Activated naive CD4-positive, alpha-beta T cell treated with anti-CD3 and anti-CD28 coated beads for 36 hours (primary cell): ENCODE measurements at places on chromosomes 3 and 15.
A peak's percentile ranks its signal among the peaks of the same experiment; 100 is the strongest.

GRCh38 chr15:40232625-40233070, 6.2 kb upstream of the PAK6 start:
- no peak for DNase-seq

DNA sequence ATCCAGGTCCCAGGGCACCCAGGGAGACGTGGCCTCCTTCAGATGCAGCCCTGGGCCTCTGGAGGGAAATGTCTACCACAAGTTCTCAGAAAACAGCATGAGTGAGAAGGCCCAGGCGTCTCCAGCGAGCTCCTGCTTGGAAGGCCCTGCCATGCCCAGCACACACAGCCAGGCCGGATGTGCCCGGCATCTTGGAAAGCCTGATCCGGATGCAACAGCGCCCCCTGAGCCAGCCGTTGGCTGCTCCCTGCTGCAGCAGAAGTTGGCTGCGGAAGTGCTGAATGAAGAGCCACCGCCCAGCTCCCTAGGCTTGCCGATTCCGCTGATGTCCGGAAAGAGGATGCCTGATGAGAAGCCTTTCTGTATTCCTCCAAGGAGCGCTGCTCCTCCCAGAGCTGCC, 856 bp downstream of the NPAP1 start:
- no peak for DNase-seq

DNA sequence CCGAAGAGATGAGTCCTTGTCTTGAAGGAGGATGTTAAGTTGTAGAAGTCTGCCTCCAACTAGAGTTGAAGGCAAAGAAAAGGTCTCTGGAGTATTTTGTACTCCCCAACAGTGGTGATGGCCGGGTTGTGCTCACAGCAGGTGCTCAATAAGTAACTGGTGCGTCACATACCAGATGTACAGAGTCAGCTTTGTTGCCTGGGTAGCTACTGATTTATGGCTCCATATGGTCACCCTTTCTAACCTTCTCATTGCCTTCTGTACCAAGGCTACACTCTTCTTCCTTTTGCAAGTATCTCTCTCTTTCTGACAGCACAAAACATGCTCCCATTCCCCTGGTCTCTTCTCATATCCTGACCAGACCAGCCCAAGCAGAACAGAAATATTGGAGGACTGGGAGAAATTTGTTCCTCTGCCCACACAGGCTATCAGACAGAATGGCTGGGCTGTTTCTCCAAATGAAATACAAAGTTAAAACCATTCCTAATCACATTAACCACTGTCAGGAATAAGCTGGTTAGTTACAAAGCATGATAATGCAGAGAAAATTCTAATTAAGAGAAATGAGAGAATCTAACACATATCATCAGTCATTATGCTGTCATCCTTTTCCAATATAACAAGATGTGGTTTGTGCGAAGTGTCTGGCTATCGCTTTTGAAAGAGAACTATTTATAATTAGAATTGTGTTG, 150.1 kb upstream of the LRRN1 start:
- DNase-seq = no peak

DNA sequence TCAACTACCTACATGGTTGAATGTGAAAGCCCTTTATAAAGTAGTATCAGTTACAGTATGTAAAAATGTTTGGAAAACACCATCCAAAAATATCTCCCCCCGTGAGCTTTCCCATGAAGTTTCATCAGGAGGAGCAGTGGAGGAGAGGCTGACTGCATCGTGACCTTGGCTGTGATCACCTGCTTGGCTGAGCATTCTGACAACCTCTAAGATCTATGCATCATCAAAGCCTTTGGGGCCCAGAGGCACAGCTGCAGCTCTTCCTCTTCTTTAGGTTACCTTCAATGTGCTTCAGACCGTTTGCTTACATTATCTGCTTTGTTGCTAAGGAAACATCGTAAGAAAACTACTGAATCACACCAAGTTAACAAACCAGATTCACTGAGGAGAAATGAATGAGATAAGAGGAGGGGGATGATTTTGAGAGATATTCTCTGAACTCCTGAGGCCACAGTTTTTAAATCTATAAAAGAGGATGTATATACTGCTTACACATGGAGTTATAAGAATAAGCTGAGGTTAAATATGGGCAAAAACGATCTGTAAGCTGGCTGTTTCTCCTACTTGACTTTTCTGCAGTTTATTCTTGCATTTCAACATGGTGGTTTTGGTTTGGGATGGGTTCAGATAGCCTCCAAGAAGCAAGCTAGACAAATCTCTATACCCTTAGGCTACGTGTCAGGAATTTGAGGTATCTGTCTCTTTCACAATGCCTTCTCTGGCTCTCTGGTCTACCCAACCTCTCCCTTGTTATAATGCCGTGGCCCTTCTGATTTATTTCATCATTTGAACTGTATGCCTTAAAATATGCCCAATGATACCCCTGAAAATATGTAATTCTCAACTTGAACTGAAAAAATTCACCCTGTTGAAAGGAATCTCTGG, 4.0 kb downstream of the GCSAM start:
- peak; percentile 82 for DNase-seq

- DNase-seq = no peak
Observed at GRCh38 chr3:97138914-97139541, 324.6 kb downstream of the EPHA6 start.

DNA sequence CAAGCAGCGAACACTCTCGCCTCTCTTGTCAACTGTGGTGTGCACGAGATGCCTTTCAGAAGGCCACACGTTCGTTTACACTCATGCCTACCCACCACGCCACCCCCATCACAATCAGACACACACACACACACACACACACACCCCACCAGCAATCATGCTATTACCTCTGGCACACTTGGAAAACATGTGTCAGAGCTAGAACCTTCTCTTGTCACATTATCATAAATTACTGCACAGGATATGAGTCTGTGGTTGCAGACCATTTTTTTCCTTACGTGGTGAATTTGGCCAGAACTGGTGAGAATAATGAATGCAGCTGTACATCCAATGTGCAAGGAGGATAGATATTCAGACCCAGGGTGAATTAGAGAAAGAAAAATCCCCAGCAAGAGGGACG, 52.4 kb downstream of the TRIM69 start:
- DNase-seq = peak; percentile 73

GRCh38 chr3:167067787-167068161, 312.3 kb downstream of the ZBBX start:
- DNase-seq = no peak

DNA sequence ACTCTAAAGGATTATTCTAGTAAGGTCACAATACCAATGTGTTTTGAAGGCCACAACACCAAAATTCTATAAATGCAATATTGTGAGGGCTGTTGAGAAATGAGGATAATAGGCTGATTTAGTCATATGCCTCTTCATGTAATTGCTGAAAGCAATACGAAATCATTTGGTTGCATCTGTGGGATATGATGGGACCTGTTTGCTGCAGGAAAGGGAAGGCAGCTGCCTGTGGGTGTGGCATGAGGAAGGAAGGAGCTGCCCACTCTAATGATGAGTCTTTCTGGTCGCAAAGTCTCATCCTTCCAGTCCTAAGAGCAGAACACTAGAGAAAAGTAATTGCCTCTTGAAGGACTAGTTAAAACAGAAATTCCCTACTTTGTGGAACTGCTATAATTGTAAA, 245.3 kb upstream of the ZPLD1 start:
- DNase-seq = no peak
